ENCODE measurements at places on chromosomes 3 and 15.
A peak's percentile ranks its signal among the peaks of the same experiment; 100 is the strongest.

DNA sequence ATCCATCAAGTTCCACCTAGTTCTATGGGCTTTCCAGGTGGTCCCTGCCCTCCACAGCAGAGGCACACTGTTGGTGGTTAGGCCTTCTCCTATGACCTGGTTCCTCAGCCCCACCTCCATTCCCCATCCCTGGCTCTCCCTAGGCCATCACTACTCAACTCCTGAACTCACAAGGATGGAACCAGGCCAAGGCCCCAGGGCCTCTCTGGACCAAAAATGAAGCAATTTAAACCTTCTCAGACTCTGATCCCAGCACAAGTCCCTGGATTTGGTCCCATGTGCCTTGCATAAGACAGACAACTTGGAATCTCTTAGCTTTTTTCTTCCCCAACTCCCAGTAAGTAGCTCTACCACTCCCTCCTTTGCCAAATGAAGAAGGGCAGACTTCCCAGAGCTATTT lies 14.4 kb upstream of the ACAN start:
- no peak for DNase-seq

- no peak for DNase-seq
Observed at GRCh38 chr15:50168783-50169411, 13.1 kb upstream of the SLC27A2 start.

GRCh38 chr3:9311228-9311627 lies 51.6 kb upstream of the THUMPD3 start:
- DNase-seq: no peak

GRCh38 chr3:96779810-96780209 lies 34.6 kb upstream of the EPHA6 start:
- DNase-seq: no peak

- DNase-seq: no peak
Observed at GRCh38 chr15:94844538-94845389, 613.4 kb downstream of the MCTP2 start.

DNA sequence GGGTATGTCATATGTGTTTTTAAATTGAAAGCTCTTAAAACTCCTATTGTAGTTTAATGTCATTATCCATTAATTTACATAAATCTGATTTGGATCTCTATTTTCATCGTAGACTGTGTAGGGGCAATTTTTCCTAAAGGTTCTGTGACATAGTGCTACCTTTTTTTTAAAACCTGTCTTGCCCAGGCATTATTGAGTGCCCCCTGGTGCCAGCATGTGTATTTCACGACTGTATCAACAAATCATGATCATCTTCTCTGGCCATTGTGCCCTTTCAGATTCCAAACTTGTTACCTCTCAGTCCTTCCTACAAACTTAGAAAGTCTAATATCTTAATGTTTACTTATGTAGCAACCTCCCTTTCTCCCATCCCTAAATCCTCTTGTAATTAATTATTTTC lies 97.2 kb upstream of the FLNB start:
- DNase-seq: peak; percentile 65

GRCh38 chr15:49902685-49903501 lies 216.1 kb downstream of the ATP8B4 start:
- DNase-seq: no peak

DNA sequence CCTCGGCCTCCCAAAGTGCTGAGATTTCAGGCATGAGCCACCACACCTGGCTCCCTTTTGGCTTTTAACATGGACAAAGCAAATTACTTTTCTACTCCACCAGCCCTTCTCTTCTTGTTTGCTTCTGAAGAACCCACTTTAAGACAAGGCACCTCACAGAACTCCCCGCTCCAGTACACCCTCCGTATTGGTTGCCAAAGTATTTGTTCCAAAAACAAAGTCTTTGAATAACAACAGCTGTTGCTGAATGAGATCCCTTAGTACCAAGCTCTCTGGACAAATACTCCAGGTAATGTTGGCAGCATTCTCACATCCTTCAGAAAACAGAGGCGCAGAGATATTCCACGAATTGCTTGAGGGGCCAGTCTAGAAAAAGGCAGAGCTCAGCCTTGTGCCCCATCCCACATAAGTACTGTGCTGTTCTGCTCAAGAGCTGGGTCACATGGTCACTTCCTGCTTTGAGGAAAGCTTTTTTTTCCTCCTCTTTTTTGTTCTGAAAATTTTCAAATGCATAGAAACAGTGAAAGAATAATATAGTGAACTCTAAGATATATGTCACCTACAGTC lies 7.3 kb upstream of the CHCHD6 start:
- DNase-seq: no peak

- DNase-seq: no peak
Observed at GRCh38 chr3:127170814-127171213, 22.1 kb upstream of the PRR23E start.

DNA sequence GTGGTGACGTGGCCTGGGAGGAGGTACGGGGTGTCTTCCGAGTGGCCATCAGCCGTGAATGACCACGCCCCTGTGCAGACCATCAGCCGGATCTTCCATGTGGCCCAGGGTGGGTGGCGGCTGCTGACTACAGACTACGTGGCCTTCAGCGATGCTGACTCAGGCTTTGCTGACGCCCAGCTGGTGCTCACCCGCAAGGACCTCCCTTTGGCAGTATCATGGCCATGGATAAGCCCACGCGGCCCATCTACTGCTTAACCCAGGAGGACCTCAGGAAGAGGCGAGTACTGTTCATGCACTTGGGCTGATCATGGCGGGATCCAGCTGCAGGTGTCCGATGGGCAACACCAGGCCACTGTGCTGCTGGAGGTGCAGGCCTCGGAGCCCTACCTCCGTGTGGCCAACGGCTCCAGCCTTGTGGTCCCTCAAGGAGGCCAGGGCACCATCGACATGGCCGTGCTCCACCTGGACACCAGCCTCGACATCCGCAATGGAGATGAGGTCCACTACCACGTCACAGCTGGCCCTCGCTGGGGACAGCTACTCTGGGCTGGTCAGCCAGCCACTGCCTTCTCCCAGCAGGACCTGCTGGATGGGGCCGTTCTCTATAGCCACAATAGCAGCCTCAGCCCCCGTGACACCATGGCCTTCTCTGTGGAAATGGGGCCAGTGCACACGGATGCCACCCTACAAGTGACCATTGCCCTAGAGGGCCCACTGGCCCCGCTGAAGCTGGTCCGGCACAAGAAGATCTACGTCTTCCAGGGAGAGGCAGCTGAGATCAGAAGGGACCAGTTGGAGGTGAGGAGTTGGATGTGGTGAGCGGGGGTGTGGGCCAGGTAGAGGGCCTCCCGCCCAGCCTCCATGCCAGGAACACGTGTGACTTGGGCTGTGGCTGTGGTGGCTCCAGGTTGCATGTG lies 178.4 kb downstream of the TBC1D2B start:
- no peak for DNase-seq

DNA sequence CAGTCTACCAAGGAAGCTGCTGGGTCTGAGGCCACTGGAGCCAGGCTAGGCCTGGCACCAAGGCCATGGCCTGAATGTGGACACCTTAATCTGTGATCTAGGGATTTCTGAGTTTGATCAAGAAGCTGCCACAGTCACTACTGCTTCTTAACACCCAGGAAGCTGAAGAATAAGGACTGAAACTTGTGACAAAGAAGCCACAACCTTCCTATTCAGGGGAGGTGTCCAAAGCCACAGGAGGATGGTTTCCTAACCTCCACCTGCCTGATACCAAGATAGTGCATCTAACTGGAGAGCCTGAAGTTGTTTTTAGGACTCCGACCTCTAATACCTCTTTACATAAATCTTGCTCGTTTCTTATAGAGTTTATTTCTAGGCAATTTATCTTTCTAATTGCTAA lies 5.5 kb upstream of the ANO10 start:
- DNase-seq: no peak

DNA sequence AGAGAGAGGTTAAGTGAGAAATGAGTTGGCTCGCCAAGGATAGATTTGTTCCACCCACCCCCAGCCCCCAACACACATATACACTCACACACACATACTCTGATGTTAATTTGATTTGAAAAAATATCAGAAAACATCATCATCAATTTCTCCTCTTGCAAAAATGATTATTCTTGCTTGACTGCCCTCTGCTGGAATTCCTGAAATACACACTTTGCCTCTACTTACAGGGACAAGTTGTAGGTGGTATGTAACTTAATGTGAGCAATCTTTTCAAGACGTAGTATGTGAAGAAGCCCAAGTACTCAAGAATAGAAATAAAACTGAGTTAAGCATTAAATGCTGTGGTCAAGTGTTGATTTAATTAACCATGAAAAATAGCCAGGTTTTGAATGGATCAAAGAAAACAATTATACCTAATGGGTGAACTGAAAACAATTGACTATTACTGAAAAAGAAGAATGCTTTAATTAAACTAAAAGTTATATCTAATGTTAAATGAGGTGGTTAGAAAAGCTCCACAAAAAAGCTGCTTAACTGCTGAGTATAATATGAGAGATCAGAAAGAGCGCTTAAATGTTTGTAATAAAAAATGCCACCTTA lies 46.6 kb upstream of the MDFIC2 start:
- DNase-seq: no peak

DNA sequence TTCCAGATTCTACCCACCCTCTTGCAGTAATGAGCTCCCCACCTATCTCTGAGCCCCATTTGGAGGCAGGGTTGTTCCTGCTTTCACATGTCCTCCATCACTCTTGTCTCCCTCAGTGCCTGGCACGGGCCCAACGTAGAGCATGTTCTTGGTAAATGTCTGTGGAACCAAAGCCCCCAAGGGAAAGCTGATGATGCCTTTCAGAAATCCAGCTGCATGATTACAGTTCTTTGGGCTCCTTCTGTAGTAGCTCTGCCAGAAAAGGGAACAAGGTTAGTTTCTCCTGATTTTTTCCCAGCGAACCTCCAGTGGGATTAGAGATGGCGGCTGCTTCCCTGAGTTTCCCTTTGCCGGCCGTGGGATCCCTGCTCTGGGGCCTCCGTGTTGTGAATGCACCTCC lies 39.3 kb downstream of the CGNL1 start:
- no peak for DNase-seq

DNA sequence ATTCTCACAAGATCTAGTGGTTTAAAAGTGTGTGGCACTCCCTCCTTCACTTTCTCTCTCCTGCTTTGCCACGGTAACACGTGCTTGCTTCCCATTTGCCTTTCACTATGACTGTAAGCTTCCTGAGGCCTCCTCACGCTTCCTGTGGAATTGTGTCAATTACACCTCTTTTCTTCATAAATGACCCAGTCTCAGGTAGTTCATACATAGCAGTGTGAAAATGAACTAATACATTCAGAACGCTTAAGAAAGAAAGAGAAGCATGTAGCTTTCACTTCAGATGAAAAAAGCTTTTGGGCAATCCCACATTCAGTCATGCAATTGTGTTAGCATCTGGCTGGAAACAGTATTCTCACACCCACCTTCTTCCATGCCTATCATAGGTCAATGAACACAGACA lies 24.4 kb downstream of the P3H2 start:
- DNase-seq: no peak

DNA sequence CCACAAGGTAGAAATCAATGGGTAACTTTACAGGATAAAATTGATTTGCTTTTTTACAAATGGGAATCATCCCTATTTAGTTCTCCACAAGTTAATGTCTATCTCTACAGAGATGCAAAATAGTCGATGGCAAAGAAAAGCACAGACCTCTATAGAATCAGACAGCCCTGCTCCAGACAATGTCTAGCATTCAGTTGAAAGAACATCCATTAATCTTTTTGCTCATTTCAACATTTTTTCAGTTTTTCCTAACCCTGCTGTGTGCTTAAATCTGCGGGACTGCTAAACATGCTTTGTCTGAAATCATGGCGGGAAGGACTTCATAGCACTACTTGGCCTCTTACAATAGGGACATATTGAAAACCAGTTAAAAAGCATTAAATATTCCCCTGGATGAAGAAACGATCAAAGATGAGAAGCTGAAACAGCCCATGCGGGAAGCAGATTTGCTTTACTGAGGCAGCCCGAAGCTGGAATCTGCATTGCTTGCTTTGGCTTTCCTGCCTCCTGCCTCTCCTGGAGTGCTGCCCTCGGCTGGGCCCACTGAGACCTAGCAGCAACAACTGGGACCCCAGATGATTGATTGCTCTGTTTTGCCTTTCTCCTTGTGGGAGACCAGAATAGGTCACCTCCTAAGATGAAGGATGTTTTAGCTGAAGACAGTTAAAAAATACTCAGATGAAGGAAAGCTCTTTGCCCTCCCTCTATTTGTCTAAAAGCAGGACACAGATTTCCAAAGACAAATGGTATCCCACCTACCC lies 38.5 kb upstream of the RASGRP1 start:
- no peak for DNase-seq

DNA sequence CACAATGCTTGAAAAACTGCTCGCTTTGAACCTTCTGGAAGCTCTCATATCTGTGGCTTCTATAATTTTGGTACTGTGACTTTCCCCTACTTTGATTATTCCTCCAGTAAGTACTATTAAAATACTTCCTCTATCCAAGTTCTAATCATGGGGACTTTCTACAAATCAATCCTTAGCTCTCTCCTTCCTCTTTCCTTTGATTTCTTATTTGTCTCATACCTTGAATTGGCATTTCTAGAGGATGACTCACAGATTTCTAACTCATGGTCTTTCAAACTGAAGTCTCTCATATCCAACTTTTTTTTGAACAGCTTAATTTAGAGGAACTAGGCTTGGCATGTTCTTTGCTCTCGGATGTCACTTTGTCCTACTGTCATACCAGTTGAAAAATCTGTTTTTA lies 241.8 kb downstream of the TBC1D5 start:
- no peak for DNase-seq

GRCh38 chr3:110995461-110996231 lies 76.0 kb upstream of the NECTIN3 start:
- DNase-seq: no peak

DNA sequence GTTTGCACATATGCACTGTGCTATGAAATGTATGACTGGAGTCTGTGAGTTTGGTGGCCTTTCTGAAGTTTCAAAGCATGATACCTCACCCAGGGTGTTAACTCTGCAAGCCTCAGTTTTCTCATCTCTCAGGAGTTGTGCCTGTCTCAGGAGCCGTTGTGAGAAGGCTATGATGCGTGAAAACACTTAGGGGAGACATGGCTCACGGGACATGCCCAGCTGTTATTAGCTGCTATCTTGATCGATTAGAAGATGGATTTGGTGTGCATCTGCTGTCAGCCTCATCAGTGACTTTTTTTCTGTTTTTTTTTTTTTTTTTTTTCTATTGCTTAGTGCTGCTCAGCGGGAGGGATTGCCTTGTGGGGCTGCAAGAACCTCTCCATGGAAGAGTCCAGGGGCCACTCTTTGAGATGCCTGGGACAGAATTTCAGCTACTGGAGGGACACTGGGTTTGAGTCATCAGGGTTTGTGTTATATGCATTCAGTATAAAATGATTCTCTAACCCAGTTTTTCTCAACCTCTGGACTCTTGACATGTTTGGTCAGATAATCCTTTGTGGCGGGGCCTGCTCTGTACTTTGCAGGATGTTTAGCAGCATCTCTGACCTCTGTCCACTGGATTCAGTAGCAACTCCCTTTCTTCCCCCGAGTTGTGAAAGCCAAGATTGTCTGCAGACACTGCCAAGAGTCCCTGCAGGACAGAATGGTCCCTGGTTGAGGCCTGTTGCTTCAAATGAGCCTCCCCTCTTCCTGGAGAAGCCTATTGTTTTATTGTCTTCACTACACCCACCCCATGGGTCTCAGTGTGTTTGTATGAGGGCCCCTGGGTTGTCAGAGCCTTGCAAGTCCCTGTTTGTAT lies 181.4 kb downstream of the CACNA2D3 start:
- no peak for DNase-seq
